Kidney epithelial cell (primary cell): ENCODE measurements at places on chromosomes 6 and 20. TPM values are rescaled to one million over a fixed set of nuclear protein-coding genes. Genes with fewer than 3 reads are reported as not detected.

Gene ADTRP
- total RNA-seq = 1.5 and 4.6 TPM in 2 replicates

DNA sequence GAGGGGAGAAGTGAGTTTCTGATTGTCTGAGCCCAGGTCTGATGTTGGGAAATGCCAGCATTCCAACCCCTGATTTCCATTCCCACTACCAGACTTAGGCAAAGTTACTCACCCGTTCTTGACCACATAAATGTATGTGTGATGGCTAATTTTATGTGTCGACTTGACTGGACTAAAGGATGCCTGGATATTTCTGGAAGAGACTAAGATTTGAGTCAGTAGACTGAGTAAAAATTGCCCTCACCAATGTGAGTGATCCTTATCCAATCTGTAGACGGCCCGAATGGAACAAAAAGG lies 95.8 kb upstream of the TAB2 start:
- DNase-seq = no peak

Gene NMBR
- total RNA-seq = not detected in 2 replicates

Gene NKX2-2
- not detected in 2 replicates for total RNA-seq

GRCh38 chr20:58128635-58129625 lies 99.5 kb downstream of the ANKRD60 start:
- no peak for DNase-seq

- DNase-seq = no peak
Measured at GRCh38 chr6:168699631-168700295, 258.8 kb downstream of the SMOC2 start.

- no peak for DNase-seq
Measured at GRCh38 chr6:71292001-71292400, 3.4 kb downstream of the OGFRL1 start.

Gene SMPDL3A
- 6.3 and 6.8 TPM in 2 replicates for total RNA-seq

DNA sequence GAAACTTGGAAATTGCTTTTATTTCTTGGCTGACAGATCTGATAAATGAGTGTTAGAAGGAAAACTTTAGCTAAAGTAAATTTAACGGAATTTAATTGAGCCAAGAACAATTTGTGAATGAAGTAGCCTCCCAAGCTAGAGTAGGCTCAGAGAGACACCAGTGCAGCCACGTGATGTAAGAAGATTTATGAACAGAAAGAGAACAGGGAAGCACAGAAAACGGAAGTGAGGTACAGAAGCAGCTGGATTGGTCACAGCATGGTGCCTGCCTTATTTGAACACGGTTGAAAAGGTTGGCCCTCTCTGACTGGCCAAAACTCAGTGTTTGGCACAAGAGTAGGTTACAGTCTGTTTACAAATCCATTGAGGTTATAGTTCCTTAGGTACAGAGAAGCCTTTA lies 29.5 kb upstream of the IFNGR1 start:
- no peak for DNase-seq

Gene SULF2
- 78.2 and 80.8 TPM in 2 replicates for total RNA-seq

DNA sequence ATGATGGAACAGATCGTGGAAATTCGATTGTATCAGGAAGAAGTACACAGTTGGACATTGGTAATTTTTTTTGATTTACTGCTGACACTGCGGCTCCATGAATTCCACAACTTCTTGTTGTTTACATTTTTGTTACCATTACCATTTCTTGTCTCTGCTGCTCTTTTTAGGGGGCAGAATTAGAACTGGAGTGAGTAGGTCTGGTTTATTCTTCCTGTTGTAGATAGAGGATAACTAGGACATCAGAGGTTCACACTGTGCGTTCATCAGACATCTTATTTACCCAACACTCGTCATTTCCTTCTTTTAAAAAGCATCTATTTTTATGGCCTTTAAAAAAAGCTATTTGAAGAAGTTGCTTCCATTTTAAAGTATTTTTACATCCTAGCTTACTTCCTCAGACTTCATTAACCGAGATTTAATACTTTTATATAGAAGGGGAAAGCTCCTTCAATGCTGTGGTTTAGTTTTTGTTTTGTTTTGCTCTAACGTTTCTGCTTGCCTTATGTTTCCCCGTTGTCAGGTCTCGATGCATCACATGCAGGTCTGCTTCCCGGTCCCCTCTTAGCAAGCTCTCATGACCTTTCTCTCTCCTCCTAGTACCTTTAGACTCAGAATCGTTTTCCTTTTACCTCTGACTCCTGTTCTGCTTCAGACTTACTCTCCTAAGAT lies 139.1 kb downstream of the ARID1B start:
- no peak for DNase-seq

DNA sequence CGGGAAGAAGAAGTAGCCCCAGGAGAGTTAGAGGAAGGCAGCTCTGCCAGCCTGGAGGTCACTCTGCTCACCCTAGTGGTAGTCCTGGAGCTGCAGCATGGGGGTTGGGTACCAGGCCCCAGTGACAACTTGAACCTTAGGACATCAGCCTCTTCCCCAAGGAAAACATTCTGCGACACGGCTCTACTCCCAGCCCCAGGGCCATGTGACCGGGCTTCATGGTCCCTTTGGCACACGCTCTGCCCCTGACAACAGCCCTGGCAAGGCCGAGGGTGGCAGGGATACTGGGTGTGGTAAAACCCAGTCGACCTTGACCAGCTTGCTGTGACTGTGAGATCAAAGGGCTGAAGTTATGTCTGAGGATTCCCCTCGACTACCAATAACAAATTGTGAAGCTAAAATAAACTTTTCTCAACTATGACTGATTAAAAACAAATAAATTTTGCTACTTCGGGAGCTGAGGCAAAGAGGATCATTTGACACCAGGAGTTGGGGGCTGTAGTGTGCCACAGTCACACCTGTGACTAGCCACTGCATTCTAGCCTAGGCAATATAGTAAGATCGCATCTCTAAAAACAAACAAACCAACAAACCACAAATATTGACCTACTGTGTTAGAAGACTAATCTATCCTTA lies 24.4 kb upstream of the ARID1B start:
- no peak for DNase-seq
